ENCODE measurements at places on chromosomes 7 and 10.

DNA sequence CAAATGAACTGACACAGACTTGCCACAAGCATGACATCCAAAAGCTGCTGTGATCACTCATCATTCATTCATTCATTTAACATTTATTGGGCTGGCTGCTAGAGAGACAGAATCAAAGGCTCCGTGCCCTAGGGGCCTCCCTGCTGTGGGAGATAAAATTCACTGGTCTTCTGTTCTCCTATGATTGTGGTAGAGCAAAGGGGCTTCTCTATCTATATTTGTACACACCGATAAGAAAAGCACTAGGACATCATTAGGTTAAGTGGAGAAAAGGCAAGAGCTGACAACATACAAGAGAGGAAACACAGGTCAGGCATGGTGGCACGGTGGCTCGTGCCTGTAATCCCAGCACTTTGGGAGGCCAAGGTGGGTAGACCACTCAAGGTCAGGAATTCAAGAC, 847.0 kb downstream of the TYW1 start:
- DNase-seq: no peak

GRCh38 chr10:27297844-27298521, 57.4 kb upstream of the ACBD5 start:
- DNase-seq: no peak

DNA sequence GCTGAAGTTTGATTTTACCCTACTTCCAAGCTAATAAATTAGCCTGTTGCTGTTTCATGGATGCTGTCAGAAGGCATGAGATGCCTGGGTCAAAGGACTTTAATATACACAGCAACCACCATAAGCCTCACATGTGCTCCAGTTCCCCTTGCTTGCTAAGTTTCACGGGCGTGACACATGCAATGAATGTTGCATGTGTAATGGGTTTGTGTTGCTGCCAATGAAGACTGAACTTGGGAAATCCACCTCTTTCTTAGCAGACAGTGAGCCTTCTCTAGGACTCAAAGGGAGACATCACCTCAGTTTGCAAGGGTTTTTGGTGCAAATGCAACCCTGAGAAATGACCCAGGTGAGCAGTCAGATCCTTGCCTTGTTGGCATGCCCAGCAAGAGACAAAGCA, 505.5 kb upstream of the PODXL start:
- no peak for DNase-seq

GRCh38 chr10:79418274-79418673, 27.1 kb downstream of the ZCCHC24 start:
- DNase-seq: no peak
